ENCODE measurements at places on chromosomes 13 and 19.

GRCh38 chr13:27955014-27955591 lies 14.0 kb downstream of the CDX2 start:
- no peak for DNase-seq

DNA sequence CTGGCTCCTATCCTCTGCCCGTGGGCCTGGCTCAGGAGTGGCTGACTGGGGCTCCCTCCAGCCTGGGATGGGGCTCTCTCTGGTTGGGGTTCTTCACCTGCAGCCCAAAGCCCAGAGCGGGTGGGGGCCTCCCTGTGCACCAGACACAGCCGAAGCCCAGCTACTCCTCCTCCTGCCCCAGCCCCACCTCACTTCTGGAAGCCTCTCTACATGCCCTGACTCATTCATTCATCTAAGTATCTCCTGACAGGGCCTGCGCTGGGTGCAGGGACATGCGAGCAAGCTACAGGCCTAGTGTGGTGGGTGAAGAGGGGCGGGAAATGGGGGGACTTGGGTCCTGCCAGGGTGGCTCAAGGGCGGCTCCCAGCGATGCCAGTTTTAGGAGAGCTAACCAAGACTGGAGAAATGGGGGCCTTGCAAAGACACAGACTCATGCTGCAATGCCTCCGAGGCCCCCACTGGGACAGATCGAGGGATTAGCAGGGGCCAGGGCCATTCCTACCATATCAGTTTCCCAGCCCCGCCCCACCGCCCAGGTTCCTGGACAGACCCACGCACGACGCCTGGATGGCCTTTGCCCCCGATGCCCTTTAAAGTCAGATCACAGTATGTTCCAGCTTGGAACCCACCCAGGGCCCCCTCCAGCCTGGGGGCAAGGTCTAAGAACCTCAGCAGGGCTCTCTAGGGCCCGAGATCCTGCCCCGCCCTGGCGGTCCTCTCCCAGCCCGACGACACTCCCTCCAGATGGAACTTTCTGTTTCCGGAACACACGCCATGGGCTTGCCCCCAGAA lies 12.6 kb downstream of the LSM4 start:
- DNase-seq: no peak

DNA sequence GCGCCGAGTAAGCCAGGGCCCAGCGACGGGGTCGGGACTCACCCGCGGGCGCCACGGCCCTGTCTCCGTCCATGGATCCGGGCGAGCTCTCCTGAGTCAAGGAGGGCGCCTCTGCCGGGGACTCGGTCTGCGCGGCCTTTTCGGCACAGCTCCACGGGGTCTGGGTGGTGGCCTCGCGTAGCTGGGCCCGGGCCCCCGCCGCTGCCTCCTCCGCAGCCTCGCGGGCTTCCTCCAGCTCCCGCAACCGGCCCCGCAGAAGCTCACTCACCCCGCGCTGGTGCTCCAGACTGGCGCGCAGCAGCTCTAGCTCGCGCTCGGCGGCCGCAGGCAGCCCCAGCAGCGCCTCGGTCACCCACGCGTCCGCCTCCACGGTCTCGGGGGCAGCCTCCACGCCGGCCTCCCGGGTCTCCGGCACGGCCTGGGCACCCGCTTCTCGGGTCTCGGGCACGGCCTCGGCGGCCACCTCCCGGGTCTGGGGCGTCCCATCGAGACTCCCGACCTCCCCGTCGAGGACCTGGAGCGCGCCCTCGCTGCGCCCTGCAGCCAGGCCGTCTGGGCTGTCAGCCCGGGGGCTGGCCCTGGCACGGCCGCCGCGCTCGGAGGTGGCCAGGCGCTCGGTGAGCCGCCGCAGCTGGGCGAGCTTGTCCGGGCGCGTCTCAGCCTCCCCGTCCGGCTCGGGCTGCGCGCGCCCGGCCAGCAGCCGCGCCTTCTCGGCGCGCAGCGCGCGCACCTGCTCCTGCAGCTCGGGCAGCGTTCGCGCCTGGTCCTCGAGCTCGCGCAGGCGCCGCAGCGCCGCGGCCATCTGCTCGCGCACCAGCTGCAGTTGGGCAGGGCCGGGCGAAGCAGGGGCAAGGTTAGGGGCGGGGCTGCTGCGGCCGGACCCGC lies 8.4 kb downstream of the KANK3 start:
- no peak for DNase-seq

GRCh38 chr13:99782669-99783068 lies 188.9 kb downstream of the ZIC5 start:
- no peak for DNase-seq

DNA sequence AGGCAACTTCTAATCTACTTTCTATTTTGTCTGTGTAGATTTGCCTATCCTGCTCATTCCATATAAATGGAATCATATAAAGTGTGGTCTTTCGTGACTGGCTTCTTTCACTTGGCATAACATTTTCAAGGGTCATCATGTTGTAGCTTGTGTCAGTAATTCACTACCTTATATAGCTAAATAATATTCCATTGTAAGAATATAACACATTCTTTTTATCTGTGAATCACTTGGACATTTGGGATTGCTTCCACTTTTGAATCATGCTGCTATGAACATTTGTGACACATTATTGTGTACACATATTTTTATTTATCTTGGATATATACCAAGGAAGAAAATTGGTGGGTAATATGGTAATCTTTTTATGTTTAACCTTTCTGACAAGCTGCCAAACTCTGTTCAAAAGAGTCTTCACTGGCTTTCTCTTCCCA lies 89.0 kb upstream of the CSNK1A1L start:
- DNase-seq: no peak

- DNase-seq: no peak
These were observed 63.9 kb downstream of the LATS2 start for GRCh38 chr13:20997301-20998161.

- no peak for DNase-seq
These were observed at the start of gene TEKTIP1 for GRCh38 chr19:3538965-3539755. Gene TEKTIP1 (plus strand): TSS chr19:3539174. CDS start chr19:3539178, 4 bp downstream.

- no peak for DNase-seq
These were observed 4.3 kb downstream of the USF2 start for GRCh38 chr19:35272954-35273649.

GRCh38 chr13:51419001-51419636 lies 33.7 kb downstream of the INTS6 start:
- peak; percentile 34 for DNase-seq

GRCh38 chr19:40810160-40810559 lies 11.2 kb downstream of the EGLN2 start:
- DNase-seq: no peak

DNA sequence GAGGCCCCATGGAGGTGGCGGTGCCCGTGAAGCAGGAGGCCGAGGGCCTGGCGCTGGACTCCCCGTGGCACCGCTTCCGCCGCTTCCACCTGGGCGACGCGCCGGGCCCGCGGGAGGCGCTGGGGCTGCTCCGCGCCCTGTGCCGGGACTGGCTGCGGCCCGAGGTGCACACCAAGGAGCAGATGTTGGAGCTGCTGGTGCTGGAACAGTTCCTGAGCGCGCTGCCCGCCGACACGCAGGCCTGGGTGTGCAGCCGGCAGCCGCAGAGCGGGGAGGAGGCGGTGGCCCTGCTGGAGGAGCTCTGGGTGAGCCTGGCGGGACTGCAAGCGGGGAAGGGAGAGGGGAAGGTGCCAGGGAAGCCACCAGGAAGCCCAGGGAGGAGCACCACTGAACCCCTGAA lies 5.8 kb downstream of the ZNF444 start:
- no peak for DNase-seq

DNA sequence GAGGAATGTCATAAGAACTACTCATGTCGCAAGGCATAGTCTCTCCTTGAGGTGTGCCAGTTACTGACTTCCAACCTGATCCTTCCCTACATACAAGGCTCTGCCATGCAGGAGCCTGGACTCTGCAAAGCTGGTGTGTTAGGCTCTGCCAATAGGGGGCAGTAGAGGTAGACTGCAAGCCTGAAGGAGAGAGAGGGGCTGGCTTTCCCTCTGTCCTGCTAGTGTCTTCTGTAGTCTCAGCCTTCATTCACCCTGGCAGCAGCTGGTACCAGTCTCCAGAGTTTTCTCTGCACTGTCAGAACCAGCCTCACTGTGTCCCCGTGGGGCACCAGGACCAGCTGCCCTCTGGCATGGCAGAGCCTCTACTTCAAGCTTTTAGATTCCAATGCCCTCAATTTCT lies 14.5 kb downstream of the SHISA2 start:
- DNase-seq: no peak

DNA sequence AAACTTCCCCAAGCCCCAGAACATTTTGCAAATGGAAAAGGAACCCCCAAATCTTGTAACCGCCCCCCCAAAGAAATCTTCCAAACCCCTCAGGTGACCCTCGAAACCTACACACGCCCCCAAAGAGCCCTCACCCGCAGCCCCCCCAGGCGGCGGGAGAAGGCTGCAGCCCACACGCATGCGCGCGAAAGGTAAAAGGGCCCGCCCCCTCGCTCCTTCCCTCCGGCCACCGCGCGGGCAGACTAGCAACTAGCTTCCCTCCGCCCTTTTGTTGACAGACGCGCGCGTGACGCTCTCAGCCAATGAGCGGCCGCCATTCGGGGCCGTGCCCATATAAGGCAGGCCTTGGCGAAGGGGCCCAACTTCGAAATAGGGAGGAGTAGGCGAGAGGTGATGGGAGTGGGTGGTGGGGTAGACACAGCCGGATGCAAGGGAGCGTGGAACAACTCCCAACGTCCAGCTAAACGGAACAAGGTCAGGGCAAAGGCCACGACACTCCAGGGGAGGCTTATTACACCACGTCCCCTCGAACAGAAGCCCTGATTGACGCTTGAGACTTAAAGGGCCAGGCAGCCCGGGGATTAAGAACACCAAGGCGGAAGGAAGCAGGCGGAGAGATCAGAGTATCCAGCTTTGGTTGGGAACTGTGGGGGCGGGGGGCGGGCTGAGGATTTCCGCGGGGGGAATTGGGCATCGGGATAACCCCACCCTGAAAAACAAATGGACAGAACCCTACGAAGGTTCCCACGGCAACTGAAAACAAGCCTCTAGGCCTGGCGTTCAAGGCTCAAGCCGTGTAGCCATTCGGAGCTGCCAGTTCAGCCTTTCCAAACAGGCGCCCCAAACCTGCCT lies 13.3 kb downstream of the FBXO46 start:
- DNase-seq: peak; percentile 96

GRCh38 chr19:48728911-48729664 lies 9.6 kb upstream of the MAMSTR start:
- DNase-seq: no peak

DNA sequence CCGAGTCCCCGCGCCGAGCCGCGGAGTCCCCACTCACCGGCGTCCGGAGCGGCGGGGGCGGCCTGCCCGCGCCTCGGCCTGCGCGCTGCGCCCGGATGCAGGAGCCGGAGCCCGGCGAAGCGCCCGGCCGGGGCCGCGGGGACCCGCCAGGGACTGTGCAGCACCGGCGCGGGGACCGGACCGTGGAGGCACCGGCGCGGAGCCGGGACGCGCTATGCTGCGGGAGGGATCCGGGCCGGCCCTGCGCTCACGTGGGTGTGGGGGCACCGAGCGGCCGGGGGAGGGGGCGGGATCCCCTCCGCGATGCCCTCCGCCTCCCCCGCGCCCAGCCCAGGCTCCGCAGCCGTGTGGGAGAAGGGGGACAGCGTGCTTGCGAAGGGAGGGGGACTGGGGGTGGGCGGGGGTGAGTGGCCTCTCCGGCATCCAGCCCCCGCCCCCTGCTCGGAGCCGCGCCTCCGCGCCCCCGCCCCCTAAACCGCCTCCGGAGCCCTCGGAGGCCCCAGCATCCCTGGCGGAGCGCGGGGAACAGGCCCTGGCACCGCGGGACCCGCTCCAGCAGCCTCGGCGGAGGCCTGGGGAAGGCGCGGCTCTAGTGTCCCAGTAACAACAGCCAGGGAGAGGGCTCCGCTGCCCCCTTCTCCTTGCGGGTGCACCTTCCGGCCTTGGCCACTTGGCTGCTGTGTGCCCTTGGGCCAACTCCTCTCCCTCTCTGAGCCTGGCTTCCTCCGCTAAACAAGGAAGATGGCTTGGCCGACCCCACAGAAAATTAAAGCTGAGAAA lies at the start of gene SLC1A6:
Gene SLC1A6, minus strand, starts transcription at position 389 of the 780 bp plus-strand sequence. CDS start 6,954 bp downstream, outside the sequence.
- no peak for DNase-seq

DNA sequence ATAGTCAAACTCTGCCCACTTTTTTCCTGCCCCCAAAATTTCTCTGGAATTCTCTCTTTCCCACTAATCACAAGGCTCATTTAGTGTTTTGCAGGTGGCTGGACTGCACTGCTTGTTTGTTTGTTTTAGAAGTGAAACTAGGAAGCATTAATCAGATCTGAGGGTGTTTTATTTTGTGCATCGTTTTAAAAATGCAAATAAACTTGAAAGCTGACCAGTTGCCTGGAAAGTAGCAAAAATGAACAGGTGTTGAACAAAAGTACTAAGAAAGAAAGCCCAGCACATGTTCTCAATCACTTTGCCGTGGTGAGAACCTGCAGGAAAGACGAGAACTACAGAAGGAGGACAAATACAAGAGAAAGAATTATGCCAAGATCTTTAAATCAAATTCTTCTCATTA lies 365.5 kb downstream of the PCDH9 start:
- no peak for DNase-seq

GRCh38 chr13:91381371-91381770 lies 17.1 kb upstream of the GPC5 start:
- no peak for DNase-seq

DNA sequence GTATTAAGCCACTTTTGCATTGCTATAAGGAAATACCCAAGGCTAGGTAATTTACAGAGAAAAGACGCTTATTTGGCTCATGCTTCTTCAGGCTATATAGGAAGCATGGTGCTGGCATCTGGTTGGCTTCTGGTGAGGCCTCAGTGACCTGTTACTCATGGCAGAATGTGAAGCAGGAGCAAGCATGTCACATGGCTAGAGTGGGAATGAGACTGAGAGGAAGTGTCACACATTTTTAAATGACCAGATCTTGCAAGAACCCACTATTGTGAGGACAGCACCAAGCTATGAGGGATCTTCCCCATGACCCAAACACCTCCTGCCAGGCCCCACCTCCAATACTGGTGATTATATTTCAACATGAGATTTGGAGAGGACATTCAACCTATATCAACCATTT lies 25.7 kb upstream of the IGFL4 start:
- DNase-seq: no peak

DNA sequence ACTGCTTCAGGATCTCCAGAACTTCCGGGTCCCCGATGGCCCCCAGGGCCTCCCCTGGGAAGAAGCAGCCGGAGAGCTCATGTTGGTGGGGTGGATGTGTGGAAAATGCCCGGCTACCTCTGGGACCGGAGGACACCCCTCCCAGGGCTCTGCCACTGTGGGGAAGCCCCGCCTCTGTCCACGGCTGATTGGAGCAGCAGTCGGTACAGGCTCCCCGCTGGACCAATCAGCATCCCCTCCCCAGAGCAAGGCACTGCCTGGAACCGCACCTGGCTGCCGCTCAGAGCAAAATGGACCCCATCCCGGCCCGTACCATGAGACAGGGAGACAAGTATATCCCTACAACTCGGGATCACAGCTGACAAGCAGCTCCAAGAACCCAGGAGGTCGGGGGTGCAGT lies 6.4 kb downstream of the DOHH start:
- no peak for DNase-seq

DNA sequence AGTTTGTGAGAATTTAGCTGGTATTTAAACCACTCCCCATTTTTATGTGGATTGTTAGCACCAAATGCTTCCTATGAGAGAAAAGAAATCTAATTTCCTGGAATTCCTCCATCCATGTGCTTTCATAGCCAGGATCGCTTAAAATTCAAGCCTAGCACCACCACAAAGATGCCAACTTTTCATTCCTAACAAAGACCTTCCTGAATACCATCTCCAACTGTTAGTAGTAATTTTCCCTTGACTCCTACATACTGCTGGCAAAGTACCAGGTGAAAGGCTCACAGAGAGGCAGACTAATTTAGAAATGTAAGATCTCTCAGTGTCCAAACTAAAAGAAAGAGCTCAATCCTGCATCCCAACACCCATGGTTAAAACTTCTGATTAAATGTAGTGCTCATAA lies 386.3 kb downstream of the KCTD12 start:
- no peak for DNase-seq

GRCh38 chr19:17775991-17776803 lies 18.7 kb upstream of the B3GNT3 start:
- peak; percentile 94 for DNase-seq

Measured in naive B cell (primary cell).